NCI-H1105 (cell line): ENCODE measurements at places on chromosomes 3 and 15.

DNA sequence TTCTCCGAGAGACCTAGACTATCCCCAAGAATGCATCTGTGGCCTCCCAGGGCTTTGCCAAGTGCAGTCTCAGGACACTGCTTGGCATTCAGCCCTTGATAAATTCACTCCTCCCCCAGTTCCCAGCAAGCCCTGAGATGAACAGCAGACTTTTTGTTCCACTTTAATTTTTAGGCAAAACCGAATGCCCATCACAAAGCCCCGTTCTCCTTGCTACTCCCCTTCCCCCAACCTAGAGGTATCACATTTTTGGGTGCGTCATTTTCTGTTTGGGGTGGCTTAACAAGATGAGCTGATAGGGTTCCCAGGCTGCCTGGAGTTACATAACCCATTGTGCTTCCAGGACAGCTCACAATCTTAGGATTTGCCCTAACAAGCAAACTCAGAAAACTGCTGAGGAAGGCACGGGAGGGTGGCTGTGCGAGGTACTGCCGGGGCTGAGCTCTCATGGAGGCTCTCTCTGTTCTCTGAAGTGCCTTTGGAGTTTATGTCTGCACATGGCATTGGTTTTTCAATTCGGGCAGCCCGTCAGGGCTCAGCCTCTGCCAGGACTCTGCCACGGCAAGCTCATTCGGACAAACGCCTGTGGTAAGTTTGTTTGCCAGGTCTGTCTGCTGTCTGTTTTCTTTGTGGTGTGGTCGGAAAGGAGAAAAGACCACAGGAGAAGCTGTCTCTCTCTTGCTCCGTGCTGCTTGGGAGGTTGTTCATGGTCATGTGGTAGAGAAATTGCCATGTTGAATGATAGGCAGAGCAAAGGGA is at the start of gene TRAK1:
Gene TRAK1, plus strand, starts transcription at position 385 of the 759 bp plus-strand sequence. Its CDS starts 113 bp downstream, at position 498.
- no peak for DNase-seq

- no peak for DNase-seq
These were observed 21.3 kb upstream of the CAV3 start for GRCh38 chr3:8712045-8712907.

DNA sequence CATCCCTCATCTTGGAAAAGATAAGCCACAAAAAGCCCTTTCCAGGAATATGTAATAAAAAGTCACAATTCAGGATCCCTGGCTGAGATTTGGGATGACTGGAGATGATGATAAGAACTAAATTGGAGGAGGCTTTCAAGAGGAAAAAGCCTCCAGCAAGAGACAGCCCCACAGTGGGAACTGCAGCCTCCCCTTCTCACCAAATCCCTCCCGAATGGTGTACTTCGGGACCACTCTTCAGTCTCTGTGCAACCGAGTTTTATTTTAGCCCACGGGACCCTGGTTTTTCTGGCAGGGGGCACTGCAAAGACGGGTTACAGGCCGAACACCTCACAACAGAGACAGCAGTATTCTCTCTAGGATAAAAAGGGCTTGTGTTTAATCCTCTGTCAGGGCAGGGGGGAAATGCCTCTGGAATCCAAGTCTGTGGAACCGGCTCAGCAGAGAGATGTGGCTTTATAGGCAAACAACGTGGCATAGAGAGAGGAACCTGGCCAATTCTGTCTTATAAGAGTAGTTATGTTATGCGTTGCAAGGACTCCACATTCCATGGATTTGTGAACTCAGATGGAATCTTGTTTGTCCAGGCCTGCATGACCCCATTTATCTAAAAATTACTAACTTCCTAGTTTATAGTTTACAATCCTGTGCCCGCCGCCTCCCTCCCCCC is 1.2 kb upstream of the LMCD1 start:
- no peak for DNase-seq

DNA sequence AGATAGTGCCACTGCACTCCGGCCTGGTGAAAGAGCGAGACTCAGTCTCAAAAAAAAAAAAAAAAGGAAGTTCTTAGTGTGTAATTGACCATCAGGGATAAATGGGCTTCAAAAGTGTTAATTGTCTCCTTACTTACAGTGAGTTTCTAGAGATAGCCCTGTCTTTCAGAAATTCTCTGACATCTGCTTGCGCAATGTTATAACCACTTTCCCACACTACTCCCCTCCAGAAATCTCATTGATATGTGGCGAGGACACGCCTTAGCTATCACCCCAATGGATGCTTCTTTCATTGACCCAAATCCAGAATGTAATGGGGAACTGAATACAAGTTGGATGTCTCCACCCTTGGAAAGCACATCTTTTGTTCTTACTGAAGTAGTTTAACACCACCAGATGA is 70.9 kb downstream of the GMPS start:
- no peak for DNase-seq

- DNase-seq: no peak
These were observed 871.3 kb downstream of the ZPLD1 start for GRCh38 chr3:103306104-103306503.

- DNase-seq: no peak
These were observed 19.8 kb downstream of the CMTM7 start for GRCh38 chr3:32411442-32411841.

DNA sequence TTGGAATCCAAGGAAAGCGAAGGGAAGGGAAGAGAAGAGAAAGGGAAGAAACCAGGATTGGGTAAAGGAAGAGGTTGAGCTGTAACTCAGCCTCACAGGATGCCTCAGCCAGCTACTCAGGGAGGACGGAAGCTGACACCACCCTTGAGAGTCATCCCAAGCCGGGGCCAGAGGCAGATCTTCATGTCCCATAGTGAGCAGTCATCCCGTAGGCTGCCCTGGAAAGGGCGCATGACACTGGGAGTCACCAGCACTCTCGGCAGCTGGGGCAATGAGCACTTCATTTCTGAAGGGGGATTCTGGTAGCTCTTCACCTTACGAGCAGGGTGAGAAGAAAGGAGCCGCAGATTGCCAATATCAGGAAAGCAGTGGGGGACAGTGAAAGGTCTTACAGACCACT is 60.1 kb upstream of the PCSK6 start:
- DNase-seq: no peak

DNA sequence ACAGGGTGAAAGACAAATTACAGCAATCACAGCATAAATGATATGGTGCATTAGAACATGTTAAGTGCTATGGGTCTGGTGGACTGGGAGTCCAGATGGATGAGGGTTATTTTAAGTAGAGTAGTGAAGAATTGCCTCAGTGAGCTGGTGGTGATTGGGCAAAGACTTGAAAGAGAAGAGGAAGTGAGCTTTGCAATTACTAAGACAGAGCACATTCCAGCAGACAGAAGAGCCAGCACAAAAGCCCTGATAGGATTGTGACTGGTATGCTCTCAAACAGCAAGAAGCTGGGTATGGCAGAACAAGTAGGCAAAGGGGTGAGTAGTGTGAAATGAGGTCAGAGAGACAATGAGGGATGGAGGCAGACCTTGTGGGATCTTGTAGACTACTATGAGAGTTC is 2.1 kb upstream of the ACKR4 start:
- DNase-seq: no peak

DNA sequence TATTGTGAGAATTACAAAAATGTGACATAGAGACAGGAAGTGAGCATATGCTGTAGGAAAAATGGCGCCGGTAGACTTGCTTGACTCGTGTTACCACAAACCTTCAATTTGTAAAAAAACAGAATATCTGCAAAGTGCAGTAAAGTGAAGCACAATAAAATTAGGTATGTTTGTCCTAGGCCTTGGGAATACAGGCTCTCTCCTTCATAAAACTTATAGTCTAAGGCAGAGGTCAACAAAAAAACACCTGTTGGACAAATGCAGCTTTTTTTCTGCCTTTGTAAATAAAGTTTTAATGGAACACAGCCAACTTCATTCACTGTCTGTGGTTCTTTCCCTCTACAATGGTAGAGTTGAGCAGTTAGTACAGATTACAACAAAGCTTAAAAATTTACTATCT is 216.8 kb upstream of the SATB1 start:
- no peak for DNase-seq

- DNase-seq: no peak
These were observed 116.1 kb downstream of the ANP32A start for GRCh38 chr15:68704496-68705021.

- no peak for DNase-seq
These were observed 3.6 kb upstream of the C3orf85 start for GRCh38 chr3:109132801-109133473.

DNA sequence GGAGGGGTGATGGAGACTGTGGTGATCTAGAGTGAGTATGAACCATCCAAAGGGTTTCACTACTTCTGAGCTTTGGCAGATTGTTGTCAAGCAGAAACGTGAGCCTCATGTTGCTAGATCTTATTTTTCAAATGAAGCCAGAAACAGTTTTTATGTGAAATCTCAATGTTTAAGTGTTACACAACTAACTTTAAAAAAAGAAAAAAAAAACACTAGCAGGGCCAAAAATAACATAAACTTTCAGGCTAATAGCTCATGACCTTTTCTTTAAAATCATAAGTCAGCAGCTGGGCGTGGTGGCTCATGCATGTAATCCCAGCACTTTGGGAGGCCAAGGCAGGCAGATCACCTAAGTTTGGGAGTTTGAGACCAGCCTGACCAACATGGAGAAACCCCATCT is 2.1 kb upstream of the HTR3D start:
- no peak for DNase-seq

DNA sequence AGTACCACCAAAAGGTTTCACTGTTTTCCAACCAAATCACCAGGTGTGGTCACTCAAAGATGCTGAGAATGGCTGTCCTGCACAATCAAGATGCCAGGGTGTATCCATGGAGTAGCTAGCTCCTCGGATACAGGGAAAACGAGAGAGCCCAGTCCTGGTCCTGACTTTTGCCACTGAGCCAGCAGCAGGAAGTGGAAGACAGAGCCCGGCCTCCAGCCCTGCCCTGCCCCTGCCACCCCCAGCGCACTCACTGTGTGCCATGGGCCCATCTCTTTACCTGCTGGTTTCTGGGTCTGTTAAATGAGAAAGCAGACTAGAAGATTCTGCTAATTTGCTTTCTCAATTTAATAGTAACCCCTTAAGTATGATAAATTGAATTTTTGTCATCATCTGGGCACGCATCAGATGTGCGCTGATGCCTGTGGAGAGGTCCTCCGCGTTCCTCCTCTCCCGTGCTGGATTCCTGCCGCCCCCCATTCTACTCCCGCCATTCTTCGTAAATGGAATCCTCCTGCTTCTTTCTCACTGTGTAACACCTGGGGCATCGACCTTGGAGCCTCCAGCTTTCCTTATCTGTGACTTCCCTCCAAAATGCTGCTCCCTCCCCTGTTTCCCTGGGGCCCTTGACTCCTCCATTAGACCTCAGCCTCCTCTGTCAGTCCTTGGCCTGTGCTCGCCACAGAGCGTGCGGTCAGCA is 18.0 kb downstream of the TNFAIP8L3 start:
- DNase-seq: no peak

DNA sequence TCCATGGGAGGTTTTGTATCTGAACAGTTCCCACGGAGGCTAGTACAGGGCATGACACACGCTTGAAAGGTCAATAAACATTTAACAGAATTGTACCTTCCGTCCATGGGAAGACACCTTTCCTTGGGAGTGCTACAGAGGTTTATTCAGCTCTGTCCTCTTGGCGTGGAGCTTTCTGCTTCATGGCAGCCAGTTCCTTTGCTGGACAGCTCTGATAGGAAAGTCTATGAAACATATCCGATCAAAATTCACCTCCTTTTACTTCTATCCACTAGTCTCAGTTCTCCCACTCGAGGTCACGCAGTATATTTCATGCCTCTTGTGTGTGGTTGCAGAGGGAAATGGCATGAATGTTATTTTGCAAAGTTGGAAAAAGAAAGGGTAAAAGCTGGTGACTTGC is 91.2 kb downstream of the PEX5L start:
- DNase-seq: no peak

GRCh38 chr15:60593170-60593478 is 114.2 kb upstream of the ICE2 start:
- DNase-seq: no peak

- no peak for DNase-seq
These were observed 58.9 kb downstream of the LRRFIP2 start for GRCh38 chr3:37115446-37115845.

GRCh38 chr3:36796881-36797280 is 32.5 kb upstream of the DCLK3 start:
- DNase-seq: no peak

DNA sequence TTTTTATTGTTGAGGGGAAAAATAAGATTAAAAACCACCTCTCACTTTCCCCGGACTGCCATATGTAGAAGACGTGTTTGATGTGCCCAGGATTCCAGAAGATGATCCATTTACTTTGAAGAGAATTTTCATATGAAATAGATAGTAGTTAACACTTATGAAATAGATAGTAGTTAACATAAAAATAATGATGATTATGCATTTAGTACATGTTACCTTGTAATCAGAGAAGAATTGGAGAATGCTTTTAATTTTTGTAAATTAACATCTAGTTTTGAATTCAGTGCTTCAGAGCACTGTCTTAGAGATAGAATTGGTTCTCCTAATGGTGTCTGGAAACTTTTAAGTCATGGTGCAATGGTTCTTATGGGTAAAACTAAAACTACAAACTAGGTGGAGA is 46.1 kb upstream of the CRTC3 start:
- no peak for DNase-seq

DNA sequence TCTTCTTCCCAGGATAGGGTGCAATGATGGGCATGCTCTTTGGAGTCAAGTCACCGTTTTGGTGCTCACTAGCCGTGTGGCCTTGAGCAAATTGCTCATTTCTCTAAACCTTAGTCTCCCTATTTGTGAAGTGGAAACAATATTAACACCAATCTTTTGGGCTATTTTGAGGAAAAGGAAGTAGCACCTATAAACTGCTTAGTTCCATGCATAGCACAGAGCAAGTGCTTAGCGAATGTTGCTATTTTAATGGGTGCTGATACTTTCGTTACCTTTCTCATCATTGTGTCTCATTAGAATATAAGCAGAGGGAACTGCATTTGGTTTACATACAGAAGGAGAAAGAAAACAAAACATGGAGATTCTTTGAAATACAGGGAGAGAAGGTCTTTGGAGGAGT is 66.1 kb downstream of the BOC start:
- DNase-seq: no peak

- no peak for DNase-seq
These were observed 57.6 kb downstream of the AAGAB start for GRCh38 chr15:67196672-67197363.

DNA sequence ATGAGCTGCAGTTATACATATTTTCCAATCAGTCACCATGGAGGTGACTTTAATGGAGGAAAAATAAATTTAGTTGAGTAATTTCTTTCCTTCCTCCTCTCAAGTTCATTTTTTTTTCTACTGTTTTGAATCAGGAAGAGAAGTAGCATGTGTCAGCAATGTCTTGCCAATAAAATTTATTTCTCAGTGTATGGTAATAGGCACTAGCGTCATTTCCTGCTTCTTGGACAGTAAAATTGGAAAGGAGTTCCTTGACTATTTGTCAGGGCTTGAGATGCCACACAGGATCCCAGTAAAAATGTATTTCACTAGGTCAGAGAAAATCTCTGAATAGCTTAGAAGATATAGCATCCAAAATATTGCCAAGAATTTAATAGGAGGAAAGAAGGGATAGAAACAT is 605.9 kb downstream of the ROBO1 start:
- DNase-seq: no peak

DNA sequence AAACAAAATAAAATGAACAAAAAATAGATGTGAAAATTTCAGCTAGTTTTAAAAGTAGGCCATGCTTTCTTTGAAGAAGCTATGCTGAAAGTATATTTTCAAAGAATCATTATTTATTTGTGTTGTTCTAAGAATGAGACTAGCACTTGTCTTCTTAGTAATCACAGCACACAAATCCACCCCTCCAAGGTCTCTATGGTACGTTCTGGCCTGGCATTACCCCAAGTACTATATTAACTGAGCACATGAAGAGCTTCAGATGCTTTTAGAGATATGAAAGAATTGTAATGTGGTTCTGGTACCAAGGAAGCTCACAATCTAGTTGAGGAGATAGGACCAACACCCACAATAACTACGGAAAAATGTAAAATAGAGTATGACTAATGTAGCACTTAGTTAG is 416.5 kb downstream of the PLCL2 start:
- no peak for DNase-seq

GRCh38 chr3:121637922-121638321 is 22.8 kb downstream of the HCLS1 start:
- DNase-seq: no peak
